GM12891 (cell line): ENCODE measurements at places on chromosomes 7 and 10.

DNA sequence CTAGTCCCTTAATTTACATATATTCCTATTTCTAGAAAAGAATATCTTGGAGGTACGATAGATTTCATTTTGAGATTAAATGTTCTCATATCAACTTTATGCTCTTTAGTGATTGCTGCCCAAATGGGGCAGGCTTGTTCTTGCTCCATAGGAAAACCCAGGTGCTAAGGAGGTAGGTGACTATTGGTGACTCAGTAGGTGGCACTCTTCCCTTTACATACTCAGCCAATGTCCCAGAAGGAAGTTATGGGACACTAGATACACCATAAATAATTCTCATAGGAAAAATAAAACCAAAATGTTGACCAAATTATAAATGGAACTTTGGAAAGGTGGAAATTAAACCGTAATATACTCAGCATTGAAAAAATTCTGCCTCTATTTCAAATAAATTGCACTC, 4.0 kb downstream of the SKAP2 start:
- no peak for DNase-seq

DNA sequence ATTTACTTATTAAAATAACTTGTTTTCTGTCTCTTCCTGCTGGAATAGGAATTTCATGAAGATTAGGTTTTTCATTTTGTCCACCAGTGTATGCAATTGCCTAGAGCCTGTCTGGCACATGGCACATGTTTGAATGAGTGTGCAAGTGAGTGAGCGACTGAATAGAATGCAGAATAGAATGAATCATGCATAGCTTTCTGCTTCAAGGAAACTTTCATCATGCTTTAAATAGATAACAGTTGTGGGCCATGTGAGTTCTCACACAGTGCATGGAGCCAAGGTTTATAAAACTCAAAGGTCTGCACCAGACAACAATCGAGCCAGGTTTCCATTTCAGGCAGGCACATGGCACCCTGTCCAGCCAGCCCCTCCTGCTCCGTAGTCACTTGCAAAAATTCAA, 74.2 kb upstream of the HECW1 start:
- DNase-seq = no peak

GRCh38 chr7:45026984-45027773, 27.2 kb downstream of the CCM2 start:
- DNase-seq = no peak

GRCh38 chr10:3500408-3500856, 284.6 kb downstream of the KLF6 start:
- DNase-seq = no peak

- DNase-seq = no peak
These were observed 214.4 kb upstream of the PRKCQ start for GRCh38 chr10:6794441-6794840.

DNA sequence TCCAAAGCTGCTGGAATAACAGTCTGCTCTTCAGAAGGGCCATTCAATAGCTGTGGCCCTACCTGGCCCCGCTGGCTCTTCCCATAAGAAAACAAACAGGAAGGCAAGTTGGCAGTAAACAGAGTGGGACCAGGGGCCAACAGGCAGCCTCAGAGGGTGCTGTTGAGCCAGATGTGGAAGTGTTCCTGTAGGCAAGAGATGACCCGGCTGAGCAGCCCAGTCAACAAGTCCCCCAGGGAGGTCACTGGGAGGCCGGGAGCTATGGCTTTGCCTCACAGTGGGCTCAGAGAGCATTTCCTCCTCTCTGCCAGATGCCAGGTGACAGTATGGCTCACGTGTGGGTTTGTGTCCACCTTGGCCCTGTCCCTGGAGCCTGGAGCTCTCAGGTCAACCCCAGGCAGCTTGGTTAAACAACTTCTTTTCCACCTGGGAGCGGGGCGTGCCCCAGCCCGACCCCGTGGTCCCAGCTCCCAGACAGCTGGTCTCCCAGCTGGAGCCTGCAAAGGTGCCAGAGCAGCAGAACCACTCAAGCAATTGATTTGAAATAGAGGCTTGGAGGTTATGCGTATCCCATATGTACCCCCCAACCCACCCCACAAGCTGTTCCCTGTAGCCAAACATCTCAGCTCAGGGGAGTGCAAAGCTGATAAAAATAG, 33.8 kb upstream of the LOXL4 start:
- no peak for DNase-seq

DNA sequence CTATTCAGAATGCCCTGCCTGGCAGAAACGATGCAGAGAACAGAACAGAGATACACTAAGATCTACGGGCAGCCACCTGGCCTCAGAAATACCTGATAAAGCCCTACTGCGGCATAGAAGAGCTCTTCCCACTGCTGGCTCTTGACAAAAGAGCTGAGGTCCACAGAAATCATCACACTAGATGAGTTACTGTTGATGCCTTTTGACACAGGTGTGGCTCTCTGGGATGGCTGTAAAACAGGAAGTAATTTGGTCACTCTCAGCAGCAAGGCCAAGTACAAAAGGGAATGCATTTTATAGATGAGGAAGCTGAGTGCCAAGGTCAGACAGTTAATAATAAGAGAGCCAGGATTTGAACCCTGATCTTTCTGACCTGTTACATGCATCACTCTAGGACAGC, 35.0 kb upstream of the ACSL5 start:
- DNase-seq = no peak
